Lung (tissue), 17 donors: ENCODE measurements at places on chromosomes 1 and 21. TPM values are rescaled to one million over a fixed set of nuclear protein-coding genes. Genes with fewer than 3 reads are reported as not detected.

The KRTAP22-2 gene
- not detected for total RNA-seq

The CHODL gene
- 0.37 TPM for total RNA-seq

The C4BPA gene
- 203 TPM for total RNA-seq

The ANKRD45 gene
- total RNA-seq, result 10.5 TPM

The TEX38 gene
- total RNA-seq, result not detected

The KANK4 gene
- 1.6 TPM for total RNA-seq

The TMPRSS15 gene
- total RNA-seq, result not detected

The SGIP1 gene
- total RNA-seq, result 5.6 TPM

The CLCNKA gene
- total RNA-seq, result 1.3 TPM

The COL9A2 gene
- 6.6 TPM for total RNA-seq

The REN gene
- 0.23 TPM for total RNA-seq

The AVPR1B gene
- total RNA-seq, result not detected

The TSSK3 gene
- 0.46 TPM for total RNA-seq

The ZMYND12 gene
- 6.6 TPM for total RNA-seq

The OR2W3 gene
- 2.0 TPM for total RNA-seq

The RIMKLA gene
- total RNA-seq, result 8.9 TPM

The SPATA45 gene
- total RNA-seq, result not detected

The AIRE gene
- total RNA-seq, result 0.37 TPM

The SCMH1 gene
- total RNA-seq, result 43.5 TPM

The SYCP1 gene
- total RNA-seq, result not detected

The PRAMEF2 gene
- not detected for total RNA-seq

The NR1I3 gene
- not detected for total RNA-seq

The PADI1 gene
- total RNA-seq, result not detected

The SLAMF9 gene
- 0.74 TPM for total RNA-seq

The TMEM61 gene
- total RNA-seq, result 2.1 TPM

The PSMA5 gene
- 33.8 TPM for total RNA-seq

The SYT14 gene
- 0.23 TPM for total RNA-seq

The WNT9A gene
- total RNA-seq, result 8.6 TPM

The CFHR4 gene
- total RNA-seq, result not detected
